Neural progenitor cell (in vitro differentiated cells): ENCODE measurements at places on chromosomes 4 and X. TPM values are rescaled to one million over a fixed set of nuclear protein-coding genes. Genes with fewer than 3 reads are reported as not detected.

ZNF81 gene
- total RNA-seq, result 5.1 and 5.4 TPM in 2 replicates

DNA sequence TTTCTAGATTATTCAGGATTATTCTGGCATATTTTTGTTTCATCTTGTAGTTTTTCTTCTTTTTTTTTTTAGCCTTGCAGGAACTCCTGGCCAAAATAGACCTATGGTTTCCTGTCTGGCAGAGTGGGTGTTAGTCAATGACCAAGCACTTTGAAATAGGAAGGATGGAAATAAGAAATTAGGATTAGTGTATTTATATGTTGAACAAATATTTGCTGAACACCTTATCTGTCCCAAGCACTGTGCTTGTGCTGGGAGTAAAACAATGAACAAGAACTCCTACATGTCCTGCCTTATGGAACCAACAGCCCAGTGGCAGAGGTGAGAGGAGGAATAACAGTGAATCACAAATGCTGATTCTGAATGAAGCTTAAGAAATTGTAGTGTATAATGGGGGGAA is 4.5 kb downstream of the MMRN1 start:
- DNase-seq, result no peak
- H3K4me1 ChIP-seq, result peaks cover 14% of the 10 kb centered on the region
- no peak overlapping the region for H3K27ac ChIP-seq

GRCh38 chr4:47483745-47484144 is 1.3 kb upstream of the ATP10D start:
- no peak overlapping the region for H3K4me3 ChIP-seq
- H3K27ac ChIP-seq, result no peak overlapping the region
- H3K4me1 ChIP-seq, result peaks cover 6% of the 10 kb centered on the region
- peaks cover 11% of the 10 kb centered on the region for H3K27me3 ChIP-seq
- H3K36me3 ChIP-seq, result no peaks in the 10 kb centered on the region

DNA sequence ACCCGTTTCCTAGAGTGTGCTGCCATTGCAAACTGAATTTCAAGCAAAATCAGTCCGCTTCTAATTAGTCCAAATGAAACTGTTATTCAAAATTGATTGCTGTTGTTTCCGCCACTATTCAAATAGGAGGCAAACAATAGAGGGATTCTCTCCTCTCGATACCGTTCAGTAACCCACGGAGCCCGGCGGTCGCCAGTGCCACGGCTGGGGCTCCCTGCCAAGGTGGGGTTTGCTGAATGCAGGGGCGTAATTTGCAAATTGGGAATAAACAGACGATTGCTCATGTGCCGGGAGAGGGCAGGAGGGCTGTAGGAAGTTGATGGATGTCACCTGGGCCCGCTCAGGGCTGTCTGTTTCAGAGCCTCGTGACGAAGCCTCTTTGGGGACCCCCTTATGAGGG is 8.8 kb downstream of the ADRA2C start:
- H3K4me1 ChIP-seq, result no peaks in the 10 kb centered on the region
- no peak overlapping the region for H3K4me3 ChIP-seq
- no peaks in the 10 kb centered on the region for H3K27me3 ChIP-seq
- no peak overlapping the region for H3K27ac ChIP-seq
- DNase-seq, result no peak

- DNase-seq, result no peak
- no peak overlapping the region for H3K4me3 ChIP-seq
- no peak overlapping the region for H3K27ac ChIP-seq
Observed at GRCh38 chr4:24568425-24568824, 15.9 kb downstream of the DHX15 start.

GRCh38 chrX:13938829-13939530 is 90.7 kb downstream of the GEMIN8 start:
- H3K4me1 ChIP-seq, result peaks cover 7% of the 10 kb centered on the region
- DNase-seq, result peak; percentile 57
- H3K4me3 ChIP-seq, result peak overlapping the region; percentile 78
- H3K27me3 ChIP-seq, result no peaks in the 10 kb centered on the region

MND1 gene
- 42.2 and 74.6 TPM in 2 replicates for total RNA-seq

DNA sequence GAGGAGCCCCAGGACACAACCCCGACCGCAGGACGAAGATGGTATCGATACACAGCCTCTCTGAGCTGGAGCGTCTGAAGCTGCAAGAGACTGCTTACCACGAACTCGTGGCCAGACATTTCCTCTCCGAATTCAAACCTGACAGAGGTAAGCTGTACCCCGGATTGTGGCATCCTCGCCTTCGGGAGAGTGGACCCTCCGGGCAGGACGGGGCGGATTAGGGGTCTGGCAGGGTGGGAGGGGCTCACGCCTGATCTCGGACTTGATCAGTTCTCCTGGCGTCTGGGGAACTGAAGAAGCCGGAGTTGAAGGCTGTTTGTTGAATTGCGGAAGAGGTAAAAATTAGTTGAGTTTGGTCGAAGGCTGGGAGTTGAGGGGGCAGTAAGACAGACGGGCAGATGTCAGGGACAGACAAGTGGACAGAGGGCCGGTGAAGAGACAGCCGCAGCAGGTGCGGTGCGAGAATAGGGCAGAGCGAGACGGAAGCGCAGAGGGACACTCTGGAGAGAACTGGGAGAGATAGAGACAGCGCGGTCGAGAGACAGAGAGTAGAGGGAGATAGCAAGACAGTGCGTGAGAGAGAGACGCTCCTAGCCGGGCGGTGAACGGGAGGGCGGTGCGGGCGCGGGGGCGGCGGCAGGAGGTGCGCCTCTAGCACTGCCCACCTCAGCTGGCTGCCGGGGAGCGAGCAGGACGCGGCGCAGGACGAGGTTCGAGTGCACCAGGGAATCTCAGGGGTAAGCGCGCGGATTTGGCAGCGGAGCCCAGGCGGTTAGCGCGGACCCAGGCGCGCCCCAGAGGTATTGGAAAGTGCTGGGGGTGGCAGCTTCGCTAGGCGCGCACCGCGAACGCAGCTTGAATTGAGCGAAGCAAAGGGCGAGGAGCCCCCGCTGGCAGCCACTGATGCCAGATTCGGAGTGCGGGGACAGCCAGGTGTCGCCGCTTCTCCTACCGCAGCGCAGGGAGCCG is 23.9 kb downstream of the ARHGAP36 start:
- H3K27ac ChIP-seq, result no peak overlapping the region
- peaks cover 98% of the 10 kb centered on the region for H3K27me3 ChIP-seq
- peak overlapping the region; percentile 36 for H3K4me3 ChIP-seq

- no peaks in the 10 kb centered on the region for H3K36me3 ChIP-seq
- H3K4me1 ChIP-seq, result no peaks in the 10 kb centered on the region
- no peak overlapping the region for H3K4me3 ChIP-seq
- DNase-seq, result no peak
- no peaks in the 10 kb centered on the region for H3K27me3 ChIP-seq
- H3K27ac ChIP-seq, result no peak overlapping the region
Observed at GRCh38 chrX:42519666-42520231, 258.2 kb downstream of the PPP1R2C start.

DNA sequence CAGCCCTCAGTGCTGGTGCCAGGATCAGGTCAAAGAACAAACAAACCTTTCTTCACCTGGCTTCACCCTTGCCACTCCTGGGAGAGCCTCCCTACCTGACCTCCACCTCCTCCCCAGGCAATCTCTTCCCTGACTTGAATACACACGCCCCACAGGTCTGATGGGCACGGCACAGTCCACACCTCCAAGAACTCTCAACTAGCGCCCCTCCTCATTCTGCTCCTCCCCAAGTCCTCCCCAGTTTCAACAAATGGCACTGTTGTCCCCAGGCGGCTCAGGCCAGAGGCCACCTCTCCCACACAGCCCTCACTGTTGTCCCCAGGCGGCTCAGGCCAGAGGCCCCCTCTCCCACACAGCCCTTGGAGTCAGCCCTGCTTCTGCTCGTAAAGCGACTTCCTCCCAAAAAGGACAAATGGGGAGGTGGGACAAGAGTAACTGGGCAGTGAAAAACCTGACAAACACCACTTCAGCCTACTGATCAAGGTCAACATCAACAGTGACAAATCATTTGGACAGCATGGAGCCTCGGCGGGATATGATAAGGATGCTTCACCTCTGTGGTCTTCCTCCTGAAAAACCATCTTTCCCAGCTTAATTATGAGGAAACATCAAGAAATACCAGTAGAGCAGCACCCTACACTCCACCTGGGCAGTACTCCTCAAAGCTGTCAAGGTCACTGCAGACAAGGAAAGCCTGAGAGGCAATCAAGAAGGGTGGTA is 2.9 kb downstream of the LETM1 start:
- H3K27me3 ChIP-seq, result peaks cover 18% of the 10 kb centered on the region
- H3K27ac ChIP-seq, result no peak overlapping the region
- no peak overlapping the region for H3K4me3 ChIP-seq
- no peak for DNase-seq
- peaks cover 4% of the 10 kb centered on the region for H3K4me1 ChIP-seq
- H3K36me3 ChIP-seq, result no peaks in the 10 kb centered on the region

AMBN gene
- 0.15 TPM in 1 of 2 replicates, not detected in the other for total RNA-seq

SMIM10 gene
- 0.09 TPM in 1 of 2 replicates, not detected in the other for total RNA-seq

DNA sequence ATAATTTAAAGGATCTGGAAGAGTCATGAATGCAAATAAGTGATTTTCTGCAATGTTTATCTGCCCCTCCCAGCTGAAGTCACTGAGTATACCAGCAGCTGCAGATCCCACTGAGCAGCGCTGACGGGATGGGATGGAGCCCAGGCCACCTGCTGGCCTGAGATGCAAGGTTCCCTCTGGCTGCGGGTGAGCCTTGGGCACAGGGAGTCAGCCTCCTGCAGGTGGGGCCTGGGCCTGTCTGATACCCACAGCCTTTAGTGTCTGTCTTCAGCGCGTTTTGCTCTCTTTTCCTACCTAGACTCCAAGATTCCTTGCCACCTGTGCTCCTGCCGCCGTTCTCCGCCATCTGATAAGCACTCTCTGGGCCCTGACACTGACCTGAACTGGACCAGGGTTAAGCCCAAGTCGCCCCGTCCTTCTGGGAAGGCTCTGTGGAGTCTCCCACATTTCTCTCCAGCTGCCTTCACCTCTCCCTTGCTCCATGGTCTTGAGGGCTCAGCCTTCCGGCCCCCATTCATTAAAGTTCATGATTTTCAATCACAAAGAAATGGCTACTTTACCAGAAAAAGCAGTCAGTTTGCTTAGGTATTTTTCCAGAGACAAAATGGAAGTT is 223.1 kb upstream of the FAT1 start:
- H3K4me3 ChIP-seq, result no peak overlapping the region
- no peak overlapping the region for H3K27ac ChIP-seq
- DNase-seq, result peak; percentile 63
- no peaks in the 10 kb centered on the region for H3K36me3 ChIP-seq
- H3K27me3 ChIP-seq, result no peaks in the 10 kb centered on the region

NPY2R gene
- total RNA-seq, result 6.1 and 8.5 TPM in 2 replicates

DNA sequence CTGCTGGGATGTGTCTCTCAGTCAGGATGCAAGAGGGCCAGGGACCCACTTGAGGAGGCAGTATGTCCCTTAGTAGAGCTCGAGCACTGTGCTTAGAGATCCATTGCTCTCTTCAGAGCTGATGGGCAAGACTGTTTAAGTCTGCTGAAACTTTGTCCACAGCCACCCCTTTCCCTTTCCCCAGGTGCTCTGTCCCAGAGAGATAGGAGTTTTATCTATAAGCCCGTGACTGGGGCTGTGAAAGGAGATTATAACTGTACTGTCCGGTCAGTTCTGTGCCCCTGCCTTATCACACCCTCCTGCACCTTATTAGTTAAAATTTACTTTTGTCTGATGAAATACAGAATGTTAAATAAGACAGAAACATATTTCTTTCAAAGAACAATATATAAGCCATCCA is 378.4 kb downstream of the PABPC4L start:
- no peak overlapping the region for H3K4me3 ChIP-seq
- H3K4me1 ChIP-seq, result no peaks in the 10 kb centered on the region
- DNase-seq, result no peak
- H3K27me3 ChIP-seq, result no peaks in the 10 kb centered on the region
- no peaks in the 10 kb centered on the region for H3K36me3 ChIP-seq
- no peak overlapping the region for H3K27ac ChIP-seq

GRCh38 chrX:107894038-107894437 is 68.4 kb downstream of the MID2 start:
- H3K27me3 ChIP-seq, result no peaks in the 10 kb centered on the region
- no peaks in the 10 kb centered on the region for H3K36me3 ChIP-seq
- DNase-seq, result peak; percentile 50
- H3K4me3 ChIP-seq, result no peak overlapping the region
- no peak overlapping the region for H3K27ac ChIP-seq
- no peaks in the 10 kb centered on the region for H3K4me1 ChIP-seq

DNA sequence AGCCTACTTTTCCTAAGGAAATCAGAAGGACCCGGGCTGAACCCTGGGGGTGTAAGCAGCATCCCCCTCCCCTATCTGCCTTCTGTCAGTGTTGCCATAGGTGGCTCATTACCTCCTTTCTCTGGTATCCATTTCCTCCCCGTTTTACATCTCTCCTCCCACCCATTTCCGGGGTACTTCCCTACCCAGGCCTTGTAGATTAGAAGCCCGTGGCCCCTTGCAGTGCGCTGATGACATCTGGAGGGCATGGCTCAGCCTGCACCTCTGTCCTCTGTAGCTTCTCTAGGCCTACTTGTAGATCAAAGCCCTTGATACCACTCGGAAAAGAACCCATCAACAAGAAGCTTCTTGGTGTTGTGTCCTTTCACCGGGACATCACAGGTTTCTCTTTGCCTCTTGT is 71.8 kb downstream of the NBDY start:
- H3K36me3 ChIP-seq, result no peaks in the 10 kb centered on the region
- no peaks in the 10 kb centered on the region for H3K27me3 ChIP-seq
- H3K27ac ChIP-seq, result no peak overlapping the region
- no peak overlapping the region for H3K4me3 ChIP-seq
- DNase-seq, result no peak
- H3K4me1 ChIP-seq, result peaks cover 13% of the 10 kb centered on the region

DNA sequence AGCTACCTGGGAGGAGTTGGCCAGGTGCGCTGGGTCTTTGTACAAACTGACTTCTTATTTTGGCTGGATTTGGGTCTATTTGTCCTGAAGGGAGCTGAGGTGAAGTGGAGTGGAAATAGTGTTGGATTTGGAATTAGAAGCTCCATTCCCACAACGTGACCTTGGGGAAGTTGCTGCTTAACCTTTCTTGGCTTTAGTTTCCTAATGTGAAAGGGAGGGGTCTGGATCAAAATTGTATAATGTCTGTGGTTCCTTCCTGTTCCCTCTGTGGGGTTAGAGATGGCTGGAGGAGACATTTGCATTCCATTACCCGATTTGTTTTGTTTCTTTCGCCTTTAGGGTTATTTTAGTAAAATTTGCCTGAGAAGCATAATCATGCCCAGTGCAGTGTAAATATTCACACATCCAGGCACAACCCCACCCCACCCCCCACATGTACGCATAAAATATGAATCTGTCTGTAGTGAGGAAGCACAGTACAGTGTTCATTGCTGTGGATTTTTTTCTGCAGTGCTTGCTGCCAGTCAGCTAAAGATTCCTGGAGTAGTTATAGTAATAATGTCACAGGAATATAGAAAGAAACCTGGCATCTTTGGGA is 21.5 kb downstream of the JADE1 start:
- peaks cover 42% of the 10 kb centered on the region for H3K4me1 ChIP-seq
- peak overlapping the region; percentile 29 for H3K4me3 ChIP-seq
- H3K27me3 ChIP-seq, result no peaks in the 10 kb centered on the region
- H3K27ac ChIP-seq, result peak overlapping the region; percentile 53

RAB40AL gene
- 0.31 TPM in 1 of 2 replicates, not detected in the other for total RNA-seq

ZNF182 gene
- 9.8 and 15.2 TPM in 2 replicates for total RNA-seq

- H3K27me3 ChIP-seq, result peaks cover 4% of the 10 kb centered on the region
- no peak overlapping the region for H3K4me3 ChIP-seq
- H3K4me1 ChIP-seq, result peaks cover 2% of the 10 kb centered on the region
- no peak for DNase-seq
- H3K36me3 ChIP-seq, result no peaks in the 10 kb centered on the region
Observed at GRCh38 chr4:76219299-76220055, 5.9 kb upstream of the SCARB2 start.

SGMS2 gene
- 0.87 and 1.1 TPM in 2 replicates for total RNA-seq

- no peaks in the 10 kb centered on the region for H3K36me3 ChIP-seq
- H3K27ac ChIP-seq, result no peak overlapping the region
- no peak overlapping the region for H3K4me3 ChIP-seq
- H3K27me3 ChIP-seq, result no peaks in the 10 kb centered on the region
- no peaks in the 10 kb centered on the region for H3K4me1 ChIP-seq
Observed at GRCh38 chr4:126124818-126125217, 810.1 kb downstream of the FAT4 start.

EXOC1 gene
- 39.0 and 52.0 TPM in 2 replicates for total RNA-seq
